ENCODE measurements at places on chromosomes 3 and 15.

- no peak for DNase-seq
These were observed 18.9 kb upstream of the POC1A start for GRCh38 chr3:52173101-52173500.

- peak; percentile 29 for DNase-seq
These were observed at the start of gene GASK1A for GRCh38 chr3:42979044-42979972. Gene GASK1A (plus strand): TSS chr3:42979311. CDS start chr3:42979643, 332 bp downstream.

DNA sequence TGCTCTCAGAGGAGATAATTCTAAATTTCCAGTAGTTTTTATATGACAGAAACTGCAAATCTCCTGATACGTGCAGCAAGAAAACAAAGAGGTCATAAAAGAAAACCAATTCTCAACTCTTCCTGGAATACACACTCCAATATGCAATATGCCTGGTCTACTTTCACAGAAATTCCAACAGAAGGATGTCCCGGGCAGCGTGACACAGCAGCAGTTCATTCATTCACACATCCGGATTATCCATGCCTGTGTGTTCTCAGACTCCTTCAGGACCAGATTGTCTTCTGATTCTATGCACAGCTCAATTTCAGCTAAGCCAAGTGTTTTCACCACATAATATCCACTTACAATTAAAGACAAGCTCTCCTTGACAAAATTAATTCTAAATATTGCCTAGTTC is 64.3 kb downstream of the FBN1 start:
- DNase-seq = no peak

- no peak for DNase-seq
These were observed 131.9 kb upstream of the MEF2A start for GRCh38 chr15:99433757-99434450.

GRCh38 chr15:87609894-87610293 is 646.6 kb downstream of the NTRK3 start:
- no peak for DNase-seq

GRCh38 chr3:64559588-64559987 is 128.2 kb downstream of the ADAMTS9 start:
- DNase-seq = no peak

- no peak for DNase-seq
These were observed 17.5 kb downstream of the GASK1A start for GRCh38 chr3:42996633-42997075.

GRCh38 chr3:189780546-189781270 is 149.5 kb downstream of the TP63 start:
- no peak for DNase-seq

- no peak for DNase-seq
These were observed 133.1 kb upstream of the ABHD17C start for GRCh38 chr15:80562033-80562432.

DNA sequence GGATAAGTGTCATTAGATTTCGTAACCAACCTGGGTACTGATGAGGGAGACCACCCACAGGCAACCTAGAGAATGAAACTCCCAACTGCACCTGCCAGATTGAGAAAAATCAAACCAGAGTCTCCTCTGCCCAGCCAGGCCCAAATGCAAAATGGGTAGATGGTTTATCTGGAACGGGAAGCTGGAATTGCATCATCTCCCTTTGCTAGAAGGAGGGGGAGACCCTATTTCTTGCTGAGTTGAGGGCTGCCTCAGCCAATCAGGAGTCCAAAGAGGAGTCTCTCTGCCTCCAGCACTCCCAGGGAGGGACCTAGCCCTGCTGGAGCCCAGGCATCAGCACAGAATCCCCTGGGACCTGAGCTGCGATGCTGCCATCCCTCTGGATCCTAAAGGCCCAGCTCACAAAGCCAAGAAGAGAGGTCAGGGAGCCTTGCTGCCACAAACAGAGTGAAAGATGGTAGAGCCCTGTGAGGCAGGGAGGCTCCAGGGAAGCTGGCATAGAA is 8.1 kb downstream of the RMDN3 start:
- no peak for DNase-seq

DNA sequence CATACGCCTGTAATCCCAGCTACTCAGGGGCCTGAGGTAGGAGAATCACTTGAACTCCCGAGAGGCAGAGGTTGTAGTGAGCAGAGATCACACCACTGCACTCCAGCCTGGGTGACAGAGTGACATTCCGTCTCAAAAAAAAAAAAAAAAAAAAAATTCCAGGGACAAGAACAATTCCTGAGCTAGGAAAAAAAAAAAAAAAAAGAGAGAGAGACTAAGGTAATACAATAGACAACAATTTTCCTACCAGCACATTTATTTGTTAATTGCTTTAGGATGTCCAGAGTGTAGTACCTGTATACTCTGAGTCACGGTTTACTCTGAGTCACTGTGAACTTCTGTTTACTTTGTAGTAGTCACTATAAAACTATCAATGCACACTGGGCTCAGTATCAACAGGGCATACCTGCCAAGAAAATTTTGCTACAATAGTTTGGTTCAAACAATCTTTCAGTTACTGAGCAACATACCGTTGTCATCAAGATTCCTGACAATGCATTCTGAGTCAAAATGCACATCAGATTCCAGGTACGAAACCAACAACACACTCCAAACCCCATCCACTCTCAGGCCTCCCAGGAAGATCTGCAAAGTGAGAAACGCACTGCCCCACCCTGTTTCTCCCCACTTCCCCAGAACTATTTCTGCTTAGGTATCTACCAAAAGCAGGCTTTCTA is 28.3 kb downstream of the IGF2BP2 start:
- DNase-seq = no peak

GRCh38 chr3:15955968-15956367 is 158.2 kb upstream of the ANKRD28 start:
- DNase-seq = no peak

DNA sequence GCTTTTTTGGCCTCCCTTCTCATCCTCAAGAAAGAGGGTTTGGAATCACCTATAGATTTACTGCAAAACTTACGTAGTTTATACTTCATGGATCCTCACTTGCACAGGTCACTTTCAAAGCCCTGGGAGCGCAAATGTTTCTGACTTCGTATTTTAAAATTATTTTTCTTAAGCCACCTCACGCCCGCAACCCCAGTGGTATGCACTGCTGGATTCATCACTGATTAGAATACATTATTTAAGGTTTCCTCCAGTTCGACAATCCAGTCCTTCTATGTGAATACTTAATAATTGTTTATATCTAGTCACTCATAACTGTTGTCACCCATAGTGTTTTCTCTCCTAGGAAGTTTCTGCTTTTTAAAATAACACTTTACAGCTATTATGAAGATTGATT is 339.9 kb downstream of the CHL1 start:
- DNase-seq = no peak

DNA sequence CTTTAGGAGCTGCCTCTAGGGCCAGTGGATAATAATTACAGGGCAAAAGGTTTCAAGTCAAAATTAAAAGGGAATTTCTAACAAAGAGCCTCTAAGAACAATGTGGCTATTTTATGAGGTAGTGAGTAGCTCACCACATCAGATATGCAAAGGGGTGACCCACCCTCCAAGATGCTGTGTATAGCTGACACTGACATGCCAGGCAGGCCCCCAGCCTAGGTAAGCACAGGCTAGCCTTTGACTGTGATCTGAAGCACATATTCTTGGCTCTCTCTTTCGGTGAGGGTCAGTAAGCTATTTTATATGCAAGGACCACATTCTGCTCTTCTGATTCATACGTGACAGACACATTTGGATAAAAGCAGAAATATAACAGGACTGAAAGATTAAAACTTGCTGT is 2.8 kb upstream of the THSD4 start:
- no peak for DNase-seq

GRCh38 chr3:177528306-177529070 is 331.2 kb upstream of the TBL1XR1 start:
- DNase-seq = no peak

DNA sequence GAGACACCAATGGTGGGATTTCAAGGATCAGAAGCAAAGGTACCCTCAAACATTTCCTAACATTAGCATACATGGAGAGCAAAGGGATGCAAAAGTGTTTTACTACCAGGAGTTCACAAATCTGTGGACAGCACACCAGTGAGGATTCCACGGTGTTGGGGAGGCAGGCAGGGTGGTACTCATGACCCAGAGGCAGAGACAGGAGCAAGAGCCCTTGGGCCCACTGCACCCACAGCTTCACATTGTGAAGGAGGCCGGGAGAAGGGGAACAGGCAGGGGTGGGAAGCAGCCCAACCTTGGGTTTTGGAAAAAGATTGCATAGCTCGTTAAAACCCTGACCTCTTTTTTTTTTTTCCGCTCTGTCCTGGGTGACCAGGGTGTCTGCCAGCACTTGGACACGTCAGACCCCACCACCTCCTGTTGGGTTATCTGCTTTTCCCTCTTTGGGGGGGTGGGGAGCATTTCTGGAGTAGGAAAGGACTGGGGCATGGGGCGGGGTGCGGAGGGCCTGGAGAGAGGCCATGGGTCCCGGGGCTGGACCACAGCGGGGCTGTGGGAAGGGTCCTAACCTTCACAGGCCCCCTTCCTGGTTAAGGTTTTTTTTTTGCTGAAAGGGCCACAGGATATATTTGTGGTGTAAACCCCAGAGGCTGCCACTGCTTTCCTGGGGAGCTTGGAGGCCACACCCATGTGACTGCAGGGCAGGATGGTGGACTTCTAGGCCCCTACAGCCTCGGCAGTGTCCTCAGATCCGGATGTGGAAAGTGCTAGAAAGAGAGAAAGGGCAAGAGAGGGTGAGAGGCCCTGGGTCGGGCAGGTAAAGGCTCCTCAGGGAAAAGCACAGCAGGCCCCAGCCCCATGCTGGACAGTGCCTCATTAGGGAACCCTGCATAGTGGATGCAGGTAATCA is 12.5 kb downstream of the SH2D7 start:
- peak; percentile 61 for DNase-seq

DNA sequence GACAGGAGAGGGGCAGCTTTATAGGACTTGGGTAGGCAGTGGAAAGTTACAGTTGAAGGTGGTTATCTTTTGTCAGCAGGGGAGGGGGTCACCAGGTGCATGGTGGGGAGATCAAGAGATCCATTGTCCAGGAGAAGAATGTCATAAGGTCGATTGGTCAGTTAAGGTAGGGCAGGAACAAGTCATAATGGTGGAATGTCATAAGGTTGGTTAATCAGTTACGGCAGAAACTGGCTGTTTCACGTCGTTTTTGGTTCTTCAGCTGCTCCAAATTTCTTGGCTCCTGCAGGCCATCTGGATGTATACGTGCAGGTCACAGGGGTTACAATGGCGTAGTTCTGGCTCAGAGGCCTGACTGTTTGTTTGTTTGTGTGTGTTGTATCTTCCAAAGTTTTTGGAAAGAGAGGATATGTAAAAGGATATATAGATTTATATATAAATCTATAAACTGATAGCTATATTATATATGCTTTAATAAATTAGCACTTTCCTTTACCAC is 565.1 kb downstream of the ZNF385D start:
- no peak for DNase-seq

DNA sequence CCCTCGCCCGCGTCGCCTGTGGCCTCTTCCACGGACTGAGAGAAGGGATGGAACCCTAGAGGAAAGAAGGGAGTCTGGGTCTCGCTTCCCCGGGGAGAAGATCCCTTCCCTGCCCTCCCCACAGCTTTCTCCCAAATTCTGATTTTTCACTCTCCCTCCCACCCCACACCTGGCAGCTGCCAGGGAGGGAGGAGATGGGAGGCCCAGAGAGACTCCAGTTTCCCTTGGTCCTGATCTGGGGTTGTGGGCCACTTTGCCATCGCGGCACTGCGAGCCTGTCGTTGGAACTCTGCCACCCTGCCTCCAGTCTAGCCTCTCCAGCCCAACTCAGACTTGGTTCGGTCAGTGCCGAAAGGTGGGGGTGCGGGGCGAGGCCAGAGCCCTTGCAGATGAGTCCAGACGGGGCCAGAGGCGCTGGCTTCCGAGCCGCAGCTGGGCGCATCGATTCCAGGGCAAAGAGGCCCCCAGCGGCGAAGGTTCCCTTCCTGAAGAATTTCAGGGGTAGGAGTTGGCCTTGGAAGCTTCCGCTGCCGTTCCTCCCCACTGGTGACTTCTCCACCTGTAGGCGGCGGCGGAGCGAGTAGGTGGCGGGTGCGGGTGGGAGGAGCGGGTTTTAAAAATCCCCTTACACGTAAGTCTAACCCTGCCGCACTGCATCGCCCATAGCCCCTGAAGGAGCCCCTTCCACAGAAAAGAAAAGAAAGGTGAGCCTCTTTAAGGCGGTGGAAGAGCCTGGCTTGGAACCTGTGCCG is 5.2 kb downstream of the WNT5A start:
- DNase-seq = no peak
